ENCODE measurements at places on chromosomes 16 and 17. TPM values are rescaled to one million over a fixed set of nuclear protein-coding genes. Genes with fewer than 3 reads are reported as not detected.

The CHRNE gene
- total RNA-seq, result 1.9 TPM

The ARL4D gene
- 2.0 TPM for total RNA-seq

The NGFR gene
- not detected for total RNA-seq

The MYH1 gene
- 1,660 TPM for total RNA-seq

The FLII gene
- 600 TPM for total RNA-seq

The TP53TG3F gene
- total RNA-seq, result not detected

The SAMD14 gene
- not detected for total RNA-seq

DNA sequence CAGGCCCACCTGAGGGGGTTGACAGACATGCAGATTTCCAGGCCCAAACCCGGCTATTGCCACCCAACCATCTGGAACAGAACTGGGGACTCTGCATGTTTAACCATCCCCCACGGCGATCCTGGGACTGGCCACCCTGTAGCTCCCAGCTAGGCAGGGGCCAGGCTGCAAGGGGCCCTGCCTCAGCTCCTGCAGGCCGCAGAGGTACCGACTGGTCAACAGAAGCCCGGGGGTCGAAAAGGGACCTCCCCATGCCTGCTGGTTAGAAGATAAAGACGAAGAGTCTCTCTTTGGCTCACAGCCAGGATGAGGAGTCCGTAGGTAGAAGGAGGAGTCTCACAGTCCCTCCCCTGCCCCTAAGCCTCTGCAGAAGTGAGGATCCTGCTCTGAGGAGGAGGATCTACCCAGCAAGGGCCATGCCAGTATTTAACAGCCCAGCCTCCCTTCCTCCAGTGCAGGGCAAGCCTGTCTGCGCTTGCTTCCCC, 223.4 kb upstream of the TNRC6C start:
- no peak for DNase-seq

- DNase-seq, result no peak
Observed at GRCh38 chr16:4426021-4426684, 485 bp downstream of the DNAJA3 start.

DNA sequence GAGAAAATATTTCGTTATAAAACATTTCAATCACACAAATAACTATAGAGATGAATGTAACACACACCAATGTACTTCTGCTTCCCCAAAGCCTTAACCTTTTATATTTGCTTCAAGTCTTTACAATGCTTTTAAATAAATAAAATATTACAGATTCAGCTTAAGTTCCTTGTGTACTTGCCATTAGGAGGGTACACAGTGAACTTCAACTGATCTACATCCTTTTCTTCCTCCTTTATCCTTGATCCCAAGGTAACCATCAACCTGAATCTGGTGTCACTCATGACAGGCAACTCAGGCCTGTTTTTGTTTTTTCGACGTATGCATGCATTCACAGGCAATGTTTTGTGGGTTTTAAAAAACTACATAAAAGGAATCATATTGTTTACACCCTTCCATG, 9.3 kb upstream of the AKAP1 start:
- DNase-seq, result no peak

GRCh38 chr17:5976251-5976650, 93.9 kb upstream of the WSCD1 start:
- no peak for DNase-seq

GRCh38 chr17:3972931-3973330, 8.7 kb upstream of the ATP2A3 start:
- DNase-seq, result no peak

DNA sequence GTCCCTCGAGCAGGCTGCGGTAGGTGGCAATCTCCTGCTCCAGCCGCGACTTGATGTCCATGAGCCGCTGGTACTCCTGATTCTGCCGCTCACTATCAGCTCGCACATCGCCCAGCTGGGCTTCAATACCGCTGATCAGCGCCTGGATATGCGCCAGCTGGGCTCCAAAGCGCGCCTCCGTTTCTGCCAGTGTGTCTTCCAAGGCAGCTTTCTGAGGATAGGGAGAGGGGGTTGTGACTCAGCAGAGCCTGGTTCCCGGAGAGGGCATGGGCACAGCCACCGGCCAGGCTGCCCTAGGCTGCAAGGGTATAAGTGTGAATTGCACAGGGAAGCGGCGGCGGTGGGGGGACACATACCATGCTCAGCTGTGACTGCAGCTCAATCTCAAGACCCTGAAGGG, 4.3 kb downstream of the KRT19 start:
- no peak for DNase-seq

GRCh38 chr17:42928714-42929496, 28.3 kb downstream of the G6PC1 start:
- DNase-seq, result peak; percentile 5

GRCh38 chr16:888901-889570, 81.7 kb downstream of the LMF1 start:
- DNase-seq, result no peak

DNA sequence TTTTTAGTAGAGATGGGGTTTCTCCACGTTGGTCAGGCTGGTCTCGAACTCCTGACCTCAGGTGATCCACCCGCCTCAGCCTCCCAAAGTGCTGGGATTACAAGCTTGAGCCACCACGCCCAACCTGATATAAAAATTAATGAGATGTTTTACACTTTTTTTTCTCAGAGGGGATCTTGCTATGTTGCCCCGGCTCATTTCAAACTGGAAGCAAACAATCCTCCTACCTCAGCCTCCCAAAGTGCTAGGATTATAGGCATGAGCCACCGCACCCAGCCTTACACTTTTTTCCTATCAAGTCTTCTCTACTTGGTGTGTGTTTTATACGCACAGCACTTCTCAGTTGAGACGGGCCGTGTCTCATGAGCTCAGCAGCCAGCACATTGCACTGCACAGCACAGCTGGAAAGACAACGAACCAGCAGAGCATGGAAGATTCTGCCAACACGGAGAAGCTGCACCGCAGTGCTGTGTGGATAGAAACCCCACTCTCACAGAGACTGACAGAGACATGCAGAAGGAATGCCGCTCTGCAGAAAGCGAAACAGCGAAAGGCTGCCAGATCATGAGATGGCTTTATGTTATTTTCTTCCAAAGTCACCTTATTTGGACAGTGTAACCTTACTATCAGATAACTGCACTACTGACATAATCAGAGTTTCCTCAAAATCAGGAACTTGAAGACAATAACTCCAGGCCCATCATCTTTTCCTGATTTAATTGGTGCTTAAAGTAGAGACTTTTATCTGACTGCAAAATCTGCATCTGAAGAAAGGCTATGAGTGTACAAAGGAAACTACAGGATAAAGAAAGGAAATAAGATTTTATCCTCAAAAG, 6.5 kb upstream of the QRICH2 start:
- DNase-seq, result no peak

GRCh38 chr17:27635275-27635823, 4.4 kb downstream of the LGALS9 start:
- peak; percentile 28 for DNase-seq

DNA sequence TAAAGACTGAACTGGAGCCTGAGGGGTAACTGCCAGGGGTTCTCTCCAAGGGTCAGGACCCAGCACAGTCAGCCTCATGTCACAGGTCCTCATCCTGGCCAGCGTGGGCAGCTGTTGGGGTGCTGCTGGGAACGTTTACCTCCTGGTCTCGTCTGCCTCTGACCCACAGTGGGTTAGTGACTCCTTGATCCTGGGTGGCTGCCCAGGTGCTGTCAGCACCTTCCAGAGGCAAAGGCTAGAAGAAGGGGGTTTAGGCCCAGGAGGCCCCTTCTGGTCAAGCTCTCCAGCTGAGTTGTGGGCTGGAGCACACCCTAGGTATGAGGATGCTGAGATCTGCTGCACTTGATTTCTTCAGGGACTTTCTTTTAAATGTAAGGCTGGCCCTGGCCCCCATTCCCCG, 30.3 kb downstream of the AKAP1 start:
- no peak for DNase-seq

DNA sequence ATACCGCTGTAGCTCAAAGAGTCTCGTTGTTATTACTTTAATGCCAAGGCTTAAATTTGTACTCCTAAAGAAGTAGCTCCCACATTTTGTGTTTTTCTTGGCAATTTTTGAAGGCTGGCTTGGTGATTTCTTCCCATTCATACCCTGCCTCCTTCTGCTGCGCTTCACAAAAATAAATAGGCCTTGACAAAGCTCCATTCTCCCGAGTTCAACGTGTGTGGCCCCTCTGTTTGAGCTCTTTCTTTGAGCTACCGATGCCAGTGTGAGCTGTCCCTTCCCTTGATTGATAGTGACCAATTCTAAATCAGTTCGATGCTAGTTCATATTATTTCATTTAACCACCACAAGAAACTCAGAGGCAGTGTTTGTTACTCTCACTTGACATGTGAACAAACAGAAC, 96.8 kb downstream of the MAP2K6 start:
- no peak for DNase-seq

Data from gastrocnemius medialis (tissue), 4 donors.